ENCODE measurements at places on chromosomes 2 and 18. TPM values are rescaled to one million over a fixed set of nuclear protein-coding genes. Genes with fewer than 3 reads are reported as not detected.

- peaks cover 12% of the 10 kb centered on the region for H3K4me1 ChIP-seq
- no peaks in the 10 kb centered on the region for H3K27me3 ChIP-seq
- H3K4me3 ChIP-seq, result no peak overlapping the region
- no peak overlapping the region for H3K27ac ChIP-seq
- no peak for DNase-seq
Measured at GRCh38 chr2:128413014-128413717, 94.5 kb upstream of the HS6ST1 start.

DNA sequence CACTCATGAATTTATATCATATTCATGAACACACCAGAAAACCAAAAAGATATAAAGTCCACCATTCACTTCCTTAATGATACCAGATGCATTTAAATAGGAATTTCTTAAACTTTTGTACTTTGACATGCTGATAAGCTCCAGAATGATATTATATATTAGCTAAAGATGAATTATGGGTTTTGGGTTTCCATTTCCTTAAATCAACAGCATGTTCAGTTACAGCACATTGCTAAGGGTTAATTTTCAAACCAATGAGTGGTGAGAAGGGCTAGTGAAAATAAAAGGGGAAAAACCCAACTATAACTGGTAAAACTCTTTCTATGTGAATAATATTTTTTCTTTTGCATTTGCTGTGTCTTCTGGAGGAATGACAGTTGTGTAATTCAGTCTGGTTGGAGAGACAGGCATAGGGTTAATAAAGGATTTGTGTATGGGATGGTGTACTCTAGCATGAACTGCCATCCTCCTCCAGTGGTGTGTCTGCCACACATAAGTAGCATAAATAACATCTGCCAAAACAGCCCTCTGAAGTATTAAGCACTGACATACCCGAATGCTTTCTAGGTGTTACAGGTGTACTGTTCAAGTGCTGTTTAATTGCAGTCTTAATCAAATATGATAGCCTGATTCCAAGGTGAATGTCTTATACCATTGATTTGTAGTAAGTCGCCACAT lies 19.3 kb upstream of the CPS1 start:
- H3K4me1 ChIP-seq, result peaks cover 49% of the 10 kb centered on the region
- H3K4me3 ChIP-seq, result no peak overlapping the region
- no peaks in the 10 kb centered on the region for H3K36me3 ChIP-seq
- DNase-seq, result no peak
- H3K27ac ChIP-seq, result no peak overlapping the region
- H3K27me3 ChIP-seq, result no peaks in the 10 kb centered on the region

DNA sequence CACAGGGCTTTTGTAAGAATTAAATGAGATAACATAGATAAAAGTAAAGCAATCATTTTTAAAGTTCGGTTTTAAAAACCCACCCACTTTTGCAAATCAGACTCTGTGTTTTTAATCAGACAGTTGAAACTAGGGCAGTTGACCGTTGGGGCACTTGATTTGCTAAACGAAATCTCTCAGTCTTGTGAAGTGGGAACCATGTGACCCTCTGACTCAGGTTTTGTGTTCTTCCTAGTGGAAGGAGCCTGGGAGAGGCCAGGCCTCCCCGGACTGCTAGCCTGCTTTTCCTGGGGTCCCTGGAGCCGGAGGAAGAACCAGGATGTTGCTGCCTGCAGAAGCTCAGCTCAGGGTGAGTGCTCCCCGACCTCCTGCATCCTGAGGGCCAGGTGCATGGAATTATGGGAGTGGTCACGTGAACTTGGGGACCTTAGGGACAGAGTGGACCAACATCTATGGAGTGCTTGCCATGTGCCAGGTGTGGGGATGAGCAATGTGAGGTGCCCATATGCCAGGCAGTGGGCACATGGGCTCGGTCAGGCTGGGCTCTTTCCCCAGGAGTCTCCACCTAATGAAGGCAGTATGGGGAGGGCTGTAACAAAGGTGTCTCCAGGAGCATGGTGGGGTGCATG lies 3.9 kb downstream of the C2orf72 start:
- peaks cover 61% of the 10 kb centered on the region for H3K4me1 ChIP-seq
- peaks cover 12% of the 10 kb centered on the region for H3K36me3 ChIP-seq
- DNase-seq, result no peak
- H3K27me3 ChIP-seq, result no peaks in the 10 kb centered on the region
- H3K4me3 ChIP-seq, result no peak overlapping the region

The ZBTB7C gene
- polyA plus RNA-seq, result 0.01 TPM

DNA sequence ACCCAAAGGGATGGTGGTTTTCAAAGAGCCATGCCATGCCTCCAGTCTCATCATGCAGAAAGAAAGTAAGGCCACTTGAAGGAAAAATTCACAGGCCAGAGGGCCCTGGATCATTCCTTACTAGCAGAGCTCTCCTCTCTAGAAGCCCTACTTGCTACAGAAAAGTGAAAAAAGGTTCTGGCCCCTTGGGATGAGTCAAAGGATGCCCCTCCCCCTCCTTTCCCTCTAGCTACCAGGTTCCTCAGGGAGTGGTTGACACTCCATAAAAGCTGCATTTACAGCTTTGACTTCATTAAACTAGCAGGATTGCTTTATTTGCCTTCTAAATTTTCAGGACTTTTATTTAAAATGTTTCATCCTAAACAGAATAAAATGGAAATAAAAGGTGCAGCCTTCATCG lies 21.2 kb downstream of the OSR1 start:
- no peaks in the 10 kb centered on the region for H3K27me3 ChIP-seq
- no peak for DNase-seq
- H3K4me3 ChIP-seq, result no peak overlapping the region

The EVX2 gene
- polyA plus RNA-seq, result not detected
